ENCODE measurements at places on chromosomes 5 and 9.

DNA sequence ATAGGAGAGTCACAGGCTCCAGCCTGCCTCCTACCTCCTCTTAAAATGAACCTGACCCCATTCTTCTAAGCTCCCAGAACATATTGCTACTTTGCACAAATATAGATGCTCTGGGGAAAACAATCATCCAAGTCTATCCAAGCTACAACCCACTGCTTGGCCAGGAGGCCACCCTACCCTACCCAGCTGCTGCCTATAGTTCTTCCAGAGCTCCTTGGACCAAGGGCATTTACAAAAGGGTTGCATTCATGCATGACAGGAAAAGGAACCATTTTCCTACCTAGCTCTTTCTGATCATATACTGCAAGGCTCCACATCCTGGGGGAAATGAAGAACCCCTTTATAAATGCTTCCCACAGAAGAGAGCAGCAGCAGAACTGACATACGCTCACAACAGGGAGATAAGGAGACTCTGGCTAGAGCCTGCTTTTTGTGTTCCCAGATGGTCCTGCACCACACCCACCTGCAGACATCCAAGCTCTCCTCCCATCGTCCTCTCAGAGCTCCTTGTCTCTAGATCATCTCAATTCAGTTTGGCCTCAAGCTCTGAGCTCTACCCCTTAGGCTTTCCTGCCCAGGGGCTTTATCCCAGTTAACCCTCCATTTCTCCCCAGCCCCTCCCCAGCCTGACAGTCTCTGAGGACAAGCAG is 185.5 kb downstream of the SPOCK1 start:
- no peak for DNase-seq

DNA sequence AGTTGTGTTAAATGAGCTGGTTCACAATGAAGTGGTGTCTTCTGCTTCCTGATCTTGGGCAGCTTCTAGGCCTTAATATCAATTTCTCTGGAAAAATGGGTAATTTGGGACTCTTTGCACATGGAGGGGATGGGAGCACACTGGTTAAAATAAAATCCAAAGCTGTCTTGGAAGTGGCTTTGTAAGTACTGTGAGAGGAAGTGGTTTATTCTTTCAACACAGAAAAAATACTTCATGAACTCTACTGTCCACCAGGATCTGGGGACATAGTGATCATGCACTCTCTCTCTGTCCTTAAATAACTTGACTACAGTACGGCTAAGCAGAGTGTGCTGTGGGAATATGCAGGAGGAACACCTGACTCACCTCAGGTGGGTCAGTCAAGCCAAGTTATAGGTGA is 2.4 kb downstream of the PCYOX1L start:
- DNase-seq, result no peak

DNA sequence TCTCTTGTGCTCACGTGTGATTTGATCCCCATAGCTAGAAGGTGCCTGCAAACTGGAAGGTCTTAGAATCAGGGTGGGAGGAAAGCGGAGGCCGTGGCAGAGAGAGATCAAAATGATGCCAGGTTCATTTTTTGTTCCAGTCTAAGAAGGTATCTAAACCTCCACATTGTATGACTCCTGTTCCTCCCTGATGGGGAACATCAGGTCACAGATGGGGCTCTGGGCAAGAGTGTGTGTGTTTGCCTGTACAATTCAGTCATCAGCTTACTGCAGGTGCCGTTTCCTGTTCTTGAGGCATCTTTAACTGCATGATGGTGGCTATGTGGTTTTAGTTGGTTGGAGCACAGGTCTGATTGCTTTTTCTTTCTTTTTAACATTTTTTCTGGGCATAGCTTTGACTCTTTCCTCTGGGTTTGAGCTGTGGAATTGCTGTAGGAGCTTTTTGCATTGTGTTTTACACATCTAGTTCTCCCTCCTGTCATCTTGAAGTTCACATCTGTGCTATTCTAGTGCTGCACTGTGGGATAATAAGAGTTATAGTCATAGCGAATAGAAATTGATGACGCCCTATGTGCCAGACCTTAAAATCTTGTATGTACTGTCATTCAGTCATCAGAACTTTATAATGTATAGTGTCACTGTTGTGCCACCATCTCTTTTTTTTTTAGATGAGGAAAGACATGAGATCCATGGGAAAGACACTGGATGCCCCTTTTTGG is 30.8 kb downstream of the ARHGAP26 start:
- no peak for DNase-seq

- no peak for DNase-seq
Measured at GRCh38 chr5:143448518-143448917, 45.0 kb upstream of the NR3C1 start.

DNA sequence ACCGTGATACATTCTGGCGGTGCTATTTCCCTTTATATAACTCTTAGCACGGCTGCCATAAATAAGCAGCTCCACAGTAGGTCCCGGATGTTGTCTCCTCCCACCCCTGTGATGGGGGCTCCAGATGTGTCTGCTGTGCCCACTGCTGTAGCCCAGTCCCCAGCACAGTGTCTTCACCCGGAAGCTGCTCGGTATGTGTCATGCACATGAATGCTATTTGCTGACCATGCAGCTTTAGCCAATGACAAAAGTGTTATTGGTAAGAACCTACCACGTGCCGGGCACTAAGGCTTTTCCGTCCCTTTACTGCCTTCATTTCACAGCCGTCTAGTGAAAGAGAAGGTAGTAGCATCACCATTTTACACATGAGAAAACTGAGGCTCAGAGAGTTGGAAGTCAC is 20.2 kb downstream of the HRH2 start:
- DNase-seq, result no peak

DNA sequence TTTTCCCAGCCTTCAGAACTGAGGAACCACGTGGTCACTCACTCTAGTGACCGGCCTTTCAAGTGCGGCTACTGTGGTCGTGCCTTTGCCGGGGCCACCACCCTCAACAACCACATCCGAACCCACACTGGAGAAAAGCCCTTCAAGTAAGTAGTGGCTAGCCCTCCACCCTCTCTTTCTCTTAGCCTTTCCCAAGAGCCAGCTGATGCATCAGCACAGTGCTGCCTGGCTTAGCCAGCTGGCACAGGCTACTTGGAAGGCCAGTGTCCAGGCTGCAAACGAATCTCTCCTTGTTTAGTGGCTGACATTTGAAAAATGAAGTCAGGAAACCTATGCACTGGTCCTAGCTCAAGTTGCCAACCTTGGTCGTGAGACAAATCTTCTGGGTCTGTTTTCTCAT is 91.1 kb downstream of the PRDM6 start:
- no peak for DNase-seq

DNA sequence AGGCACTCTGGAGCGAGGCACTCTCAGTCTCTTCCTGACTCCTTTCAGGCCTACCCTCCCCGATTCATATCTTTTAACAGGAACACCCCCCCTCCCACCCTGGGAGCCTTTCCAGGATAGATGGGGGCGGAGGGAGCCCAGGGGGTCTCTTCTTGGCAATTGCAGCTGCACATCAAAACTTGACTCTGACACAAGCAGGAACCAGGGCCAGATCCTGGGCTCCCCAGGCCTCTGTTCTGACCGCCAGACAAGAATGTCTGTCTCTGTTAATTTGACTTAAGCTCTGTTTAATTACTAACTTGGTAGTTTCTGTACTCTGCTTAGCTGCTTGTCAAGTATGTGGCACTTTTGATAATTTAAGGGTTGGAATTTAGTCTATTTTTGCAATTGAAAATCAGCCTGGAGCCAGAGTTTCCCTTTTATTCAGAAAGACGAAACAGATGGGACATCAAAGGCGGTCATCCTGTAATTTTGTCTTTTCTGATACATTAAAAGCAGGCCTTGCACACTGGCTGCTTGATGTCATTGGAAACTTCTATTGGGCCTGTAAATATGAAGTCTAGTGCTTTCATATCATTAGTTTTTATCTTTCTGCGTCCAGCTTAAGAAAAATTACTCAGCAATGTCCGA is 43.3 kb downstream of the ACTL7B start:
- no peak for DNase-seq

DNA sequence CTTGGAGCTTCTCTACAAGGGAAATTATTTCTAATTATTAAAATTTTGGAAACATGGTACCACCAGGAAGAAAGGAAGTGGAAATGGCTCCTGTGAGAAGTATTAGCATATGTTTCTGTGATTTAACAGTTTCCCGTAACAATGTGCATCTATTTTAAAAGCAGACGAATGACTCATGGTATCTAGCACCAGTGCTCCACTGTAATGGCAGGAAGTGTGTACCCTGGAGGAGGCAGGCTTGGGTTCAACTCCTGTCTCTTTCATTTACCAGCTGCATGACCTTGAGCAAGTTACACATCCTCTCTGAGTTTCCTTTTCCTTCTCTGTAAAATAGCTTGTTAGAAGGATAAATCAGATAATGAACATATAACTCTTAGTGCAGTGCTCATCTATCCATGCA is 41.0 kb upstream of the ANGPTL2 start:
- no peak for DNase-seq

GRCh38 chr5:58066557-58066956 is 393.3 kb downstream of the PLK2 start:
- no peak for DNase-seq

GRCh38 chr9:95845751-95846150 is 29.7 kb upstream of the ERCC6L2 start:
- no peak for DNase-seq

DNA sequence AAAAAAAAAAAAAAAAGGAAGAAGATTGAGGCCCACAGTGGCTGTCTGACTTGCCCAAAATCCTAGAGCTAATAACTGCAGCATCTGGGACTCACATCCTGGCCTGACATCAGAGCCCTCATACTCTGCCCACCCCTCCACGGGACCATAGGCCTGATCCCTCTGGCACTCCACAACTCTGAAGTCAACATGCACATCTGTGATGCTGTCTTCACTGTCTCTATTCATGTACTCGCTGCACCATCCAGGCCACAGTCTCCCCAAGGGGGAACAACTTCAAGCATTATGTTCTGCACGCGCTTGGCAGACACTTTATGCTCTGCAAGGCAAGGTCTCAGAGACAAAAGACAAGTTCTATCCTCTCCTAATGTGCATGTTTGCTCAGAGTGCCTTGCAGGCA is 158.2 kb downstream of the SPOCK1 start:
- no peak for DNase-seq

DNA sequence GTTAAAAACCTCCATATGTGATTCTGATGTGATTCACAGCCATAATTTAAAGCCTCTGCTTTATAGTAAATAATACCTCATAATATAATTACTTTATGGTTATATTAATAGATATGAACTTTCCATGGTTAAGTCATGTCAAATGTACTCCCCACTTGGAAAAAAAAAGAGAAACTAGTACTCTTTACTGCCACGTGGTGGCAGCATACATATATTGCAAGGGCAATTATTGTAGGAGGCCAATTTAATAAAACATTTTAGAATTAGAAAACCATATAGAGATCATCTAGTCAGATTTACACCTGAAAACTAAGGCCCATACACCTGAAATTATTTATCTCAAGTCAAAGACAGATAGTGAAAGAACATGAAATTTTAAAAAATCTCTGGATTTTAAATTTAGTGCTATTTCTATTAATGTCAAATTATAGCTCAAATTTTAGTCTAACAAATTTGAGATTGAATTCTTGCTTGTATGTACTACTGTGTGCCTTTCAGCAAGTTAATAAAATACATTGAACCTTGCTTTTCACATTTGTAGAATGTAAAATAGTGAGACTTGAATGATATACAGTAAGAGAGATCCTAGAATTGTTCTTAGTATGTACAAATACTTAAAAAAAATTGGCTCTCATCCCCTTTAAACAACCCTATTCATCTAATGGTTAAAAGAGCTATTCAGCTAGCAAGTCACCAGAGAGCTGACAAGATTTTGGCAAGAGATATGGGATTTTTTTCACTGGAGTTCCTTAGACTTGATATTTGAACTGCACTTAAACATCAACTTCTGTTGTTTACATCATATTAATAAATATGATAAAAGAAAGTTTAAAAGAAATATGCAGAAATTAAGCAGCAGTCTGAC is 603.8 kb downstream of the TLE4 start:
- no peak for DNase-seq

- DNase-seq, result no peak
Measured at GRCh38 chr5:42974536-42974935, 65.6 kb downstream of the ANXA2R start.

- DNase-seq, result no peak
Measured at GRCh38 chr9:120441426-120442307, 138.3 kb downstream of the CDK5RAP2 start.

GRCh38 chr5:141135030-141135717 is at the start of gene PCDHB5:
TSS of gene PCDHB5 (plus strand) at chr5:141135206. CDS start at chr5:141135435, 229 bp downstream.
- no peak for DNase-seq

DNA sequence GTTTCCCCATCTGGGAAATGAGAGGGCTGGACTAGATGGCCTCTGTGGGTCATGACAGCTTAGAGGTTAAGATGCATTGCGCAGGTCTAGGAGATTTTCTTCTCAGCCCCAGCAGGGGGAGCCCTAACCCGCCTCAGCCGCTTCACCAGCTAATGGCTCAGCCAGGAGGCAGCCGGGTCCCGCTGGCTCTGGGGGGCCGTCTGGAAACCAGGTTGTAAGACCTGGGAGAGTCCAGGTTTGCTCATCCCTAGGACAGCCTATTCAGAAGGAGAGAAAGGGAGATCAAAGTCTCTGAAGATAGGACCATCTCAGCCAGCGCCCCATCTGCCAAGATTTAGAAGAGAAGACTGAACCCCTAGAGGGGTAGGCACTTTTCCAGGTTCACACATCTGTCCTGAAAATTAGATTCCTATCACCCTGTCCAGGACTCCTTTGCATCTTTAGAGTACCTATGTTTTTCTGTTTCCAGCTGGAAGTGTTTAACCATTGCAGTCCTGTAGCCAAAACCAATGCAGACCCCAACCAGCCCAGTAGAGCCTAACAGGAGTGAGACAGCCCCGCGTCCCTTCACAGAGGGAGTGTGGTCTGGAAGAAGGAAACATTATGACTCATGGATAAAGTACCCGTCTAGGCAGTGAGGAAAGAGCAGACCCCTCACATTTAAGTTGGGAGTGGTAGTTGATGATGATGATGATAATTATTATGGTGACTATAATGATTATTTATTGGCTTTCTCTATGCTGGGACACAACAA is 27.5 kb downstream of the SPARC start:
- DNase-seq, result peak; percentile 83

DNA sequence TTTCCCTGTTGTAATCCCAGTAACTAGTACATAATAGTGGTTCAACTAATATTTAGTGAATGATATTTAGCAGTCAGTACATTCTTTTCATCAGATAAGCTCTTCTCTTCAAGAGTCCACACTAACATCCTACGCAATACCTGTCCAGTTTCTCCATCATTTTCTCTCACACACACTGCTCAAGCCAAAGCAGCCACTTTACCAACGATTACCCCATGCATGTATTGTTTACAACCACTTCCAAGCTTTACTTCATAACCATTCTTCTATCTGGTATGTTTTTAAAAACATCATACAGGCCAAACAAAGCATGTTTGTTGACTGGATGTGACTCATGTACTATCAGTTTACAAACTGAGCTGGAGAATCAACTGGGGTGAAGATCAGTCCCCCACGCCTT is 7.3 kb downstream of the UBTD2 start:
- DNase-seq, result no peak

GRCh38 chr5:102561894-102562760 is 63.3 kb upstream of the SLCO6A1 start:
- no peak for DNase-seq
